ENCODE measurements at places on chromosomes 7 and 10. TPM values are rescaled to one million over a fixed set of nuclear protein-coding genes. Genes with fewer than 3 reads are reported as not detected.

GRCh38 chr10:89209718-89210117 lies 2.6 kb upstream of the CH25H start:
- no peak for DNase-seq
- H3K4me3 ChIP-seq = no peak overlapping the region
- no peak overlapping the region for H3K27ac ChIP-seq
- H3K27me3 ChIP-seq = peaks cover 52% of the 10 kb centered on the region

GRCh38 chr10:97701438-97702069 lies 12.0 kb upstream of the MARVELD1 start:
- no peaks in the 10 kb centered on the region for H3K36me3 ChIP-seq
- peak; percentile 66 for DNase-seq
- no peak overlapping the region for H3K4me3 ChIP-seq

The CH25H gene
- not detected for total RNA-seq

The GIMAP5 gene
- total RNA-seq = 0.27 TPM

The C10orf67 gene
- not detected for total RNA-seq

All from B cell (primary cell).